ENCODE measurements at places on chromosomes 1 and 21.
A peak's percentile ranks its signal among the peaks of the same experiment; 100 is the strongest.

GRCh38 chr21:32978331-32979270, 47.1 kb upstream of the OLIG2 start:
- no peak for DNase-seq

DNA sequence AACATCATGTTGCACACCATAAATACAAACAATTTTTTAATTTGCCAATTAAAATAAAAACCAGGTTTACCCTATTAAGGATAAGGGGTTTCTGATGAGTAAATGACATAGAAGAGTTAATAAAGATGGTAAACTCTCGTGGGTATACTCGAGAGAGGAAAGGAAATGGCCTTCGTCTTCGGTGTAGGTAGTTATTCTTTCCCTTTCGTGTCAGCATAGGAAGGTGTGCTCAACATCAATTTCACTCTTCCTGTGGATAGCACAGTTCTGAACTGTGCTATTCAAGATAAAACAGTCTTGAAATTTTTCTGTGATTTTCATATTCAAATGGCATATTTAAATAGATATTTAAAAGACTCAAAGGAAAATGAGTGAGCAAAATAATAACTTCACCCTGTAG, 98.2 kb downstream of the RGL1 start:
- no peak for DNase-seq

DNA sequence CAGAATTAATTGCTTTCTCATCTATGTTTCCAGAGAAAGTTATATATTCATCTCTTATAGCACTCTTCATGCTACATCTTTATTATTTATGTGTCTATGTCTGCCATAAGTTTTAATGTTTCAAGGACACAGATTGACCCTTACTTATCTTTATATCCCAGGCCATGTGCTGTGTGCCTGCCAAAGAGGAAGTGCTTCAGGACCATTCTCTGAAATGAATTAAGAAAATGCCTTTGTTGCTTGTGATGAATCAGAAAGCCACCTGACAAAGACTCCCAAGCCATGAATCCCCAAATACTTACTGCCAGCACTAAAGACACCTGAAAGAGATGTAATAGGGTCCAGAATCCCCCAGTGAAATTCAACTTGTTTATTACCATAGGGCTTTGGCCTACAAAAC, 342.1 kb upstream of the C1orf87 start:
- no peak for DNase-seq

- no peak for DNase-seq
Observed at GRCh38 chr1:168280296-168280927, at the start of gene TBX19. Gene TBX19 (plus strand): TSS chr1:168280877. CDS start chr1:168281091, 214 bp downstream.

DNA sequence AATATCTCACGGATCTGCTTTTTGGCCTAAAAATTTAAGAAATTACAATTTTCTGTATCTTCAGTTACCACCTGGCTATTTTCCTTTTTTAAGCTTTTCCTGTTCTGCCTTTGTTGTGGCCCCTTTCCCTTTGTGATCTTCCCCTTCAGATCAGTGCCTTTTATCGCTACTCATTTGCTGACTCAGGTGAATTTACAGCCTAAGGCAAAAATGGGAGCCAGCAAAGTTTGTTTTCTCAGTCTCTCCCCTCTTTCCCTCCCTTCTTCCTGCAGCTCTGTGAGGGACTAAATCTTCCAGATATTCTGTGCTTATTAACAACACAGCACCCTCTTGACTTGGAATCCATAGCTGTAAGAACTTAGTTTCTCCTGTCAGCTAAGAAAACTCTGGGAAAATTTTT, 5.3 kb upstream of the PRRC2C start:
- DNase-seq, result no peak

DNA sequence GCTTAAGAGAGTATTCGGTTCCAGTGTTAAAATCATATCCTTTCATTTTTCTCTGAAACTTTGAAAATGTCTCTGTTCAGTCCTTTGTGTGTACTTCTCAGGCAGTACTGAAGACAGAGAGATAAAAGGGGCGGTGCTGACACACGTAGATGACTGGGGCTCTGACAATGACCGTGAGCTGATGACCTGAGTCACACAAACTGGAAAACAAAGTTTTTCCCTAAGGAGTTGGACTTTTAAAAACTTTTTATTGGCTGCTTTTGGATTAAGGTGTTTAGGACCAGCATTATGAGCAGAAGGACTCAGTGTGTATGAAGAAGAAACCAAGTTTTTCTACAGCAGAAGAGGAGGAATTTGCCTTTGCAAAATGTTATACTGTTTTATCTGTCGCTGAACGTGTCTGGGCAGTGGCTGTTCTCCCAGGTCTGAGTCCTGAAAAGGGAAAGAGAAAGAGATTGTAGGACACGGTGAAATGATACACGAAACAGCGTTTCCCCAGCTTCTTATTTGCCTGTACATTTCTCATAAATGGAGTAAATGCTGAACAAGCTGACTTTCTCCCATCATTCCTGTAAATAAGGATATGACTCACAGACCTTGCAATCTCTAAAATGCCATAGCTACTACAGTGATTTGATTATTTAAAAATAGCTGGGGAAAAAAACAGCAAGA, 51.5 kb downstream of the MAP3K7CL start:
- peak; percentile 81 for DNase-seq

DNA sequence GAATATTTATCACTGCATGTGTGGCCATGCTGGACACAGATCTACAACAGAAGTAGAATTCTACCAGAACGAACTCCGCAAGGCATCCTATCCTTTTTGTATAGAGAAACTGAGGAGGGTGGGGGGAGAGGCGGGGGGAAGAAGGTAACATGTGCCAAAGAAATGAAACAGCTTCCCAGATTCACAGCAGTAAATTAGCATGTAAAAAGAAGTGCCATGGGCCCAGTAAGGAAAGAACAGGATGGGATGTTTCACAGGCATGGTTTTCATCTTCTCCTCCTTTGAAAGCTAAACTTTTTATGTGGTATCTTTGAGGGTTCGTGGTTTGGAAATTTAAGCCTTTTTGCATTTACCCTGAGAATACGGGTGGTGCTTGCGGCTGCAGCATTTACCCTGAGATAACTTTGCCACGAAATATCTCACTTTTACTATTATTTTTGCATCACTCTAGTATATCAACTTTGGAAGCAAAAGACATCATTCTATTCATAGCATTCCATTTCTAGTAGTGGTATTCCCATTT, 168.9 kb downstream of the TPR start:
- no peak for DNase-seq

Data from COLO829 (cell line).